Smooth muscle cell of bladder (primary cell): ENCODE measurements at places on chromosomes 4 and X. TPM values are rescaled to one million over a fixed set of nuclear protein-coding genes. Genes with fewer than 3 reads are reported as not detected.

The AFAP1 gene
- 25.2 and 38.3 TPM in 2 replicates for total RNA-seq

The INTU gene
- total RNA-seq, result 5.7 and 8.3 TPM in 2 replicates

The GC gene
- not detected in 2 replicates for total RNA-seq

The BEX1 gene
- 0.92 and 2.8 TPM in 2 replicates for total RNA-seq

The FHL1 gene
- total RNA-seq, result 12.9 and 31.9 TPM in 2 replicates

The CLDN34 gene
- total RNA-seq, result not detected in 2 replicates

The OTC gene
- not detected in 2 replicates for total RNA-seq

The HERC6 gene
- total RNA-seq, result 3.0 and 3.8 TPM in 2 replicates

The DSPP gene
- not detected in 2 replicates for total RNA-seq

The SEC24B gene
- total RNA-seq, result 9.1 and 9.5 TPM in 2 replicates

The MAMLD1 gene
- 0.28 and 0.85 TPM in 2 replicates for total RNA-seq

The NEUROG2 gene
- not detected in 2 replicates for total RNA-seq

The RAB40A gene
- under 0.01 and 0.09 TPM in 2 replicates for total RNA-seq

The FGB gene
- total RNA-seq, result not detected in 2 replicates

The STK32B gene
- total RNA-seq, result 3.3 and 20.5 TPM in 2 replicates

The XAGE3 gene
- not detected in 2 replicates for total RNA-seq

The TECRL gene
- not detected in 2 replicates for total RNA-seq

The RHOXF2B gene
- total RNA-seq, result under 0.01 TPM in 1 of 2 replicates, not detected in the other

The YY2 gene
- 1.00 and 1.2 TPM in 2 replicates for total RNA-seq

The CHRNA9 gene
- total RNA-seq, result 0.09 and 0.14 TPM in 2 replicates

The OSTC gene
- 208 and 257 TPM in 2 replicates for total RNA-seq

The BGN gene
- total RNA-seq, result 2.0 and 9.0 TPM in 2 replicates

The PPP1R3F gene
- total RNA-seq, result 5.0 and 14.3 TPM in 2 replicates

The RTL5 gene
- total RNA-seq, result 0.85 and 1.6 TPM in 2 replicates

The GATA1 gene
- not detected in 2 replicates for total RNA-seq

The GDI1 gene
- total RNA-seq, result 58.6 and 81.1 TPM in 2 replicates

The CENPVL1 gene
- not detected in 2 replicates for total RNA-seq

The MAGEE2 gene
- total RNA-seq, result not detected in 2 replicates

The ACOT9 gene
- total RNA-seq, result 31.5 and 35.4 TPM in 2 replicates

The DUSP9 gene
- not detected in 2 replicates for total RNA-seq
